ENCODE measurements at places on chromosomes 7 and 10. TPM values are rescaled to one million over a fixed set of nuclear protein-coding genes. Genes with fewer than 3 reads are reported as not detected.

Gene ASCC1
- 49.6 TPM for polyA plus RNA-seq

Gene UNC5B
- 8.7 TPM for polyA plus RNA-seq

- H3K4me3 ChIP-seq, result no peak overlapping the region
- no peaks in the 10 kb centered on the region for H3K27me3 ChIP-seq
- no peaks in the 10 kb centered on the region for H3K4me1 ChIP-seq
- no peak for DNase-seq
- H3K27ac ChIP-seq, result no peak overlapping the region
These were observed 196.1 kb upstream of the GALNT17 start for GRCh38 chr7:70935854-70936253.

- no peaks in the 10 kb centered on the region for H3K27me3 ChIP-seq
- DNase-seq, result no peak
- no peaks in the 10 kb centered on the region for H3K4me1 ChIP-seq
- no peaks in the 10 kb centered on the region for H3K36me3 ChIP-seq
These were observed 153.2 kb downstream of the KLF6 start for GRCh38 chr10:3631701-3632330.

DNA sequence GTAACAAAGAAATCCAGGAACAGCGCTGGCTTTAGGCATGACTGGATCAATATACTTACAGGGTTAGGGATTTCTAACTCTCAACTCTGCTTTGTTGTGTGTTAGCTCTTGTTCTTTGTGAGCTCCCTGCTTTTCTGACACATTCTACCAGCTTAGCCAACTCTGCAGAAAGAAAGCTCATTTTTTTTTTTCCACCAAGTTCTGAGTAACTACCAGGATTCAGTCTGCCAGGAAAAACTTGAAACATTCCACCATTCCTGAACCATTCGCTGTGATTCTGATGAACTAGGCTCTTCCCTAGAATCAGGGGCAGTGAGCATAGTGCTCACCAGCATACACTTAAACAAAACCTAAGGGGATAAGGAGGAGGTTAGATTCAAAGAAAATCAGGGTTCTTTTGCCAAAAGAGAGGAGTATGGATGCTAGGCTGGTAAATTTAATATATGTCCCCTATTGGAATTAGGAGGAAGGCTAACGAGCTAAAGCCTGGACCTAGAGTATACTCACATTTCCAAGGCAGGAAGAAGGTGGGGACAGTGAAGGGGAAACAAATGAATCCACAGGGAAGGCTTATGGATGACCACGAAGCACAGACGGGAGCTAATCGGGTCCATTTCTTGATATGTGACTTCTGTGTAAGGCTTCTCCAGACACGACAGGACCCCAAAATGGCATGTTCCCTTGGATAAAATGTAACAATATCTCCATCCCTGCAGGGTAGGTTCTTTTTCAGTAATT lies 183.4 kb downstream of the PRKG1 start:
- no peak overlapping the region for H3K4me3 ChIP-seq
- H3K36me3 ChIP-seq, result no peaks in the 10 kb centered on the region
- no peaks in the 10 kb centered on the region for H3K4me1 ChIP-seq
- no peak overlapping the region for H3K27ac ChIP-seq
- no peak for DNase-seq

- no peak overlapping the region for H3K27ac ChIP-seq
- no peak for DNase-seq
- H3K27me3 ChIP-seq, result no peaks in the 10 kb centered on the region
These were observed 87.7 kb downstream of the TES start for GRCh38 chr7:116298055-116298454.
